AG10803 (cell line): ENCODE measurements at places on chromosomes 16 and 17.

- no peak for DNase-seq
Observed at GRCh38 chr16:8893976-8894690, 12.0 kb downstream of the LITAFD start.

- DNase-seq, result no peak
Observed at GRCh38 chr16:56708525-56709442, 21.1 kb upstream of the NUP93 start.

DNA sequence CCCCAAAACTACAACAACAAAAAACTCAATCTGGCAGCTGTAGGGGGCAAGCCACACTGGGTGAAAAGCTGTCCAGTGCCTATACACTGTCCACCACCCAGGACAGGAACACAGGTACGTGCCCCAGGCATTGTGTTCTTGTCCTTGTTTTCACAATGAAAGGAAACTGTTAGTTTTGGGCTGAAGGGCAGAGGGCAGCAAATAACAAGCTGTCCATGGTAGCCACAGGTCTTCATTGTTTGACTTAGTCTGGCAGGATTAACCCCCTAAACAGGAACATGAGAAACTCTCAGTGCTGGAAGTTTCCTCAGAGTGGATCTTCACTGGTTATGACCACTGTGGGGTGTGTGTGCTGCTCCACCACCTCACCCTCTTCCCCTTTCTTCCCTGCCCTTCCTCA lies 224.6 kb upstream of the N4BP1 start:
- DNase-seq, result no peak

- DNase-seq, result peak; percentile 52
Observed at GRCh38 chr17:27379888-27380533, 76.2 kb upstream of the KSR1 start.

DNA sequence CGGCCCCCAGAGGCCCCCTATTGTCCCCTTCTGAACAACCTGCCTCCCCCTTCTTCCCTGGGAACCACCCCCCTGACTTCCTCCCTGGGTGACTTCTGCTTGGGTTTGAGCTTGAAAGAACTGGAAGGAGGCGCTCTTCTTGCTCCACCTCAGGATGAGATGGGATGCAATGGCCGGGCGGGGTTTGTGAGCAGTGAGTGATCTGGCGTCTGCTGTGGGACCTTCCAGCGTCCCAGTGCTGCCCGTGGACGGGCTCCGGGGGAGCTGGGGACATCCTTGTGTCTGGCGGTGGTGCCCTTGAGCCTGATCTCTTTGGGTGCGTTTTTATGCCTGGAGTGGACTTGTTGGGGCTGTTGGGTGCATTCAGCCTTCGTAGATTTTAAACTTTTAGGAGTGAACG lies 11.6 kb downstream of the MGRN1 start:
- DNase-seq, result no peak

- peak; percentile 87 for DNase-seq
Observed at GRCh38 chr16:58661199-58661830, 23.3 kb downstream of the SLC38A7 start.

DNA sequence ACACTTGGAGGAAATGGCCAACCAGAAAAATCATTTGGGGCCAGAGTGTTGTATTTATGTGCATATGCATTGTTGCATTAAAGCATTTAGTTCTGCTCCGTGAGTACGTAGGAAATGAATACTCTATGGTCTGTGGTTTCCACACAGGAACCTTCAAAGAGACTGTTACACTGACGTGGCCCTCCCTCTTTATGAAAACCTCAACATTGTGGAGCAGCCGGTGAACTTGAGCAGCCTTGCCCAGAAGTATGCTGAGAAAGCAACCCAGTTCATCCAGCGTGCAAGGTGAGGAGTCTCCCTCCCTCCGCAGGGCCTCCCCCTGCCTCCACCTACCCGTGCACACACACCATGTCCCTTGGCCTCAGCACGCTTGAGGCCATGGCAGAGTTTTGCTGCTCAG lies 65.2 kb downstream of the ARSG start:
- DNase-seq, result no peak

GRCh38 chr16:6483469-6484033 lies 849.1 kb upstream of the RBFOX1 start:
- DNase-seq, result no peak

GRCh38 chr17:44008205-44008909 lies 3.9 kb downstream of the NAGS start:
- no peak for DNase-seq

DNA sequence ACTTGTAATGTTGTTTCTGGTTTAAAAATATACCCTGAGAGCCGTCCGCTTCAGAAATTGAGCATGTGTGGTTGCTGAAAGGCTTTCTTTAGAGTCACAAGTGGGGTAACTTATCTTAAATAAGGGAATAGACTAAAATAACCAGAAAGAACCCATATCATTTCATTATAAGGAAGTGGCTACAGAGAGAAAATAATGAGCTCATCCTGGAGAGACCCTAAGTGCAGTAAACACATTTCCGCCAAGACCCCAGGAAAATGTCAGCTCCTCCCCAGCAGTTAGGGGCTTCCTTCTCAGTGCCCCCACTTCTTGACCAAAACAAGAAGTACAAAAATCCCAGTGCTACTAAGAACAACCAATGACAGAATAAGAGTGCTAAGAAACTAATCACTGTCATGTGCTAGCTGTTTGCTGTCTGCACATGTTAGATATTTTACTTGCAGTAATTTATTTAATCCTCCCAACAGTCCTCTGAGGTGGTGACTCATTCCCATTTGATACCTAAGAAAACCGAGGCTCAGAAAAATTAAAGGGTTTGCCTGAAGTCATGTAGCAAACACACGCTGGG lies 83.5 kb downstream of the CDYL2 start:
- peak; percentile 32 for DNase-seq

DNA sequence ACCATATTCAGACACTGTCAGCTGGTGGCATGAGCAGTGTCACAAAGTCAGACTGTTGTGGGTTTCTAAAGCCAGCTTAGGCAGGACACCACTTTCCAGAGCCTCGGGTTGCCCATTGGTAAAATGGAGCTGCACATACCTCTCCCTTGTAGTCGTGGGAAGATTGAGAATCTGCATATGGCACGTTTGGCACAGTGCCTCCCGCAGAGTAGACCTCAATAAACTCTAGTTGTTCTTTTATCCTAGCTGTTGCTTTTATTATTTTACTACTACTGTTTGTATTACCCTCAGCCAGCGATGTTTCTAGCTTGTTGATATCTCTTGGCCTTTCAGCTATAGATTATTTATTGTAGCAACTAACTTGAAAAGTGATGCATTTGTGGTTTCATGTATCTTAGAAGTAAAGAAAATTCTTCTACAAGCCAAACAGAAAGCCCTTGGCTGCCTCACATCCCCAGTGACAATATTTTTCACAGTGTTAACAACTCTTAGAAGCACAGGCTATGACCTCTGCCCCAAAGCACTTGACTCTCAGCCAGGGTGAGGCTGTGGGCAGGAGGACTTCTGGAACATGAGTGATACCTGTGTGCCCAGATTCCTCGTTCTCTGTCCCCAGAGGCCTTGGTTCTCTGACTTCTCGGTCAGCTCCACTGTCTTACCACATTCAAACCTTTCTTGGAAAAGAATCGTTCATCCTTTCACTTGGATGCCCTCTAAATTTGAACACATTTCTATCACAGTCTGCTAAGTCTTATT lies 351.6 kb downstream of the SNX29 start:
- no peak for DNase-seq

DNA sequence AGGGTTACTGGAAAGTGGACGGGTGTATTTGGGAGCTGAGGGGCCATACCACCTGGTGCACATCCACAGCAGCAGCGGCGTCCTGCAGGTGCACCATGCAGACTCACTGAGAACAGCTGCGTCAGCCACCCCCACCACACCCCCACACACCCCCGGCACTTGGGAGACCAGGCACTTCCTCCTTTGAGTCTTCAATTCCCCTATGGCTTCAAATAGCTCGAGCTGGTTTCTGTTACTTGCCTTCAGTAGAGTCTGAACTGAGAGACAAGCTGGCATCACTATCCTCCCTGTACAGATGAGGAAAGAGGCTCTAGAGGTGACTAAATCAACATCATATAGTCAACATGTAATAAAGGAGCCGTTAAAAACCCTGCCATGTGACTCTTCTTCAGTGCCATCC lies 15.4 kb downstream of the CUEDC1 start:
- no peak for DNase-seq

DNA sequence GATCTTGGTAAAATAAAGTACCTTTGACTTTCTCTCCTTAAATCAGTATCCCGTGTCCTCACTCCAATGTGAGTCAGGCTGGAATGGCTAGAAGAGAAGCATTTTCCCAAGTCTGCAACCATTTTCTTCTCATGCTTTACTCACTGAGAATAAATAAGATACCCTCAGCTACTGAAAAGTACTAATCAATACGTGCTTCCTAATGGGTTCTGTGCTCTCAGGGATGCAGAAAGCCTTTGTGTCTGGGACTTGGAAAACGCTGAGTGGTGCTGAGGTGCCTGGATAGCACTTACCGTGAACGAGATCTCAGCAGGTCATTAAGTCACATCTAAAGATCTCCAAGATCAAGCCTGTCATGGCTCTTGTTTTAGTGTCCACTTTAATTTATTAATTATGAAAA lies 672.3 kb upstream of the C16orf82 start:
- no peak for DNase-seq

DNA sequence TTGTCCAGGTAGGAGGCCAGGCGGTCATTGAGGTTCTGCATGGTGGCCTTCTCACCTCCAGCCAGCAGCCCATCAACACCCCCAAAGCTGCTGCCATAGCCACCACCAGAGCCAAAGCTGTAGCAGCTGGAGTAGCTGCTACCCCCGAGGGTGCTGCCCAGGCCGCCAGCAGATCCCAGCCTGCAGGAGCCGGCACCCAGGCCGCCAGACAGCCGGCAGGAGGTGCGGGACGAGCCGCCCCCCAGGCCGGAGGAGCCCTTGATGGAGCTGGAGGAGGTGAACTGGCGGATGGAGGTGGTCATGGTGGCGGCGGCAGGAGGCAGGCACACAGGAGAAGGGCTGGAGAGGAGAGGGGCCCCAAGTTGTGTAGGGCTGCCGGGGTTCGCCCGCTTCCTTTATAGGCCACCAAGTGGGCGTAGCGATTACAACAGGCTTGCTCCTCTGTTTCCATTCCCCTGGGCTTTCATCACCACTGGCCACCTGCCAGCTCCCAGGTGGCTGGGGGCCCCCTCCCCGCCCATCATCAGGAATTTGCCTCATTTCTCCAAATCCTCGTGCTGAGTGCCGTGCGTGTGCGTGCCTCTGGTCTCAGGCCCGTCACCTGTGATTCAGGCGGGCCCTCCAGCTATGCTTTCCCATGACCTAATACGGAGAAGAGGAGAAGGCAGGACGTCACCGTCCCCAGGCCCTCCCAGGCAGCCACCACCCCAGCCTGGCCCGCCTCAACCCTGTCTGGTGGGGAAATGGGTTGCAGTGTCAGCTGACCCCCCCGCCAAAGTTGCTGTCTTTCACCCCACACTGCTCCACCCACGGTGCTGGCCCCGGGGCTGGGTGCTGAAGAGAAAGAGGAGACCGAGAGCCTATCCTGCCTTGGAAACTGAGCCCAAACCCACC lies at the start of gene KRT17:
KRT17 (minus strand) TSS at position 368 of the 894 bp plus-strand sequence; CDS start at position 302, 66 bp downstream.
- no peak for DNase-seq

DNA sequence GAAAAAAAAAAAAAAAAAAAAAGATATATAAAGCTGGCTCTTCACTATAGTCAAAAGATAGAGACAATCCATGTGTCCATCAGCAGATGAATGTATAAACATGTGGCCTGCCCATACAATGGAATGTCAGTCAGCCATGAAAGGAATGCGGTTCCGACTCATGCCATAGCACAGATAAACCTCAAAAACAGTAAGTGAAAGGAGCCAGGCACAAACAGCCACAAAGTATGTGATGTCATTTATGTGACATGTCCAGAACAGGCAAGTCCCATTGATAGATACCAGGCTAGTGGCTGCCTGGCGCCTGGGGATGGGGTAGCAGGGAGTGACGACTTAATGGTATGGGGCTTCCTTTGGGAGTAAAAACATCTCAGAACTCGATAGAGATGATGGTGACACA lies 155.7 kb downstream of the CMIP start:
- peak; percentile 87 for DNase-seq

DNA sequence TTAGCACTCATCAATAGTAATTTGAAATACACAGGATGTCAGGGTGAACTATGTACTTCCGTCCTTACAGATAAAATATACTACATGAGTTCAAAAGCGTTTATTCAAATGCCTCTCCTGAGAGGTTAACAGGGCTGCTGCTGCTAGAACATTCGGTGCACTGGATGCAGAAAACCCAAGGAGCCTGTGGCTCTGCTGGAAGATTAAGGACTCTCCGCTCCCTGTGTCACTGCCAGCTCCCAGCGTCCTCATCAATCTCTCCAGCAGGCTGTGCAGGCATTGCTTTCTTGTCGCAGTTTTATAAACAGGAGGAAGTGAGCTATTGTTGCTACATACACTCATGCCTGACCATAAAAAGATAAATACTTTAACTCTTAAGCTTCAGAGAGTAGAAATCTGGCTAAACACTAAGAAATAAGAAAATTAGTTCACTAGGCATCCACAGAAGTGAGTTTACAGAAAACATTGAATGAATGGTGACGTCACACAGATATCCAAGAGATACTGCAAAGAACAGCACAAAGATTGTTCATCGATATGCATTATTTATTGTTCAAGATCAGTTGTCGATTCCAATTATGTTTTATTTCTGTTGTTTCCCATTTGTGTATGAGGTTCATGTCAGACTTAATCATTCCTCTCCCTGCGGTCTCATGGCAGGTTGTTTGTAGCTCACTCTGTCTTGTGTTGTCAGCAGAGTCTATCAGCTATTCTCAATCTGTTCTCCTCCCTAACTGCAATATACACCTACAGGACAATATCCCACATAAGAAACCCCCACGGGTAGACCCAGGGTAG lies 127.9 kb upstream of the MON1B start:
- DNase-seq, result no peak

DNA sequence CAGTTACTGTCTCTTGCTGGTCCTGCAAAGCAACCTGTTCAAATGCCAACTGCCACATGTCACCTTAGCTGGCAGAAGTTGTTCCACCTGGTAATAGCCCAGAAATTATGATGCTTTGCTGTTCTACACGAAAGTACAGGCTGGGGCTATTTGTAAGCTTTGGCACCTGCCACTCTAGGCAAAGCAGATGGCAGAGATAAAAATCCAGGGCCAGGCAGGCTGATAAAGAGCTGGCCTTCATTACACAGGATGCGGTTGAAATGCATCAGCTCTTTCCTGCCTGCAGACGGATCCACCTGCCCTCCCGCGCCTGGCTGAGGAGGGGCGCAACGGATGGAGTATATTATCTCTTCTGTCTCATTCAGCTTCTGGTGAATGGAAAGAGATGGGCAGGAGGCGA lies 29.3 kb upstream of the KDM8 start:
- no peak for DNase-seq

GRCh38 chr16:72992142-72992601 lies 55.8 kb downstream of the ZFHX3 start:
- no peak for DNase-seq

- DNase-seq, result no peak
Observed at GRCh38 chr17:63934183-63935112, 2.3 kb upstream of the CD79B start.
